Activated T-cell treated with anti-CD3 and anti-CD28 coated beads, Interleukin-2, amount 50 U/mL, for 72 hours (primary cell): ENCODE measurements at places on chromosomes 1 and 21. TPM values are rescaled to one million over a fixed set of nuclear protein-coding genes. Genes with fewer than 3 reads are reported as not detected.

Gene NBPF10
- 2.3 TPM for total RNA-seq

Gene LAMC1
- total RNA-seq = 0.24 TPM

Gene HRNR
- total RNA-seq = not detected

Gene CACNA1S
- total RNA-seq = not detected

Gene ATP6V1G3
- not detected for total RNA-seq

Gene HES2
- 0.44 TPM for total RNA-seq

Gene NGF
- total RNA-seq = not detected

Gene KIF17
- total RNA-seq = not detected

Gene S100A3
- total RNA-seq = not detected

Gene AVPR1B
- not detected for total RNA-seq

DNA sequence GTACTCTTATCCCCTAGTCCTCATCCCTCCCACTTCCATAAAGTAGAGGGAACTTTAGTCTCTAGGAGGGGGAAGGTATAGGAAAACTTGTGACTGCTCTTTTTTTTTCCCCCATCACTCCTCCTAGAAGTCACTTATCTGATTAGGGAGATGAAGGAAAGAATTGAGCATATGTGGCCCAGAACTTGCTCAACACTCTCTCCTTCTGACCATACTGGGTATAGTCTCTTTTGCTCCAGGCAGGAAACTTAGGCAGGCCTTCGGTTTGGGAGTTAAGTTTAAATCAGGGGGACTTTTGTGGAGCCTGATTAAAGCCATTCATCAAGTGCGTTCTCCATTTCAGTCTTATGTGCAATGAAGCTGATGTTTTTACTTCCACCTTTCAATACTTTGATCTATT, 5.8 kb downstream of the UBE2U start:
- DNase-seq = no peak

DNA sequence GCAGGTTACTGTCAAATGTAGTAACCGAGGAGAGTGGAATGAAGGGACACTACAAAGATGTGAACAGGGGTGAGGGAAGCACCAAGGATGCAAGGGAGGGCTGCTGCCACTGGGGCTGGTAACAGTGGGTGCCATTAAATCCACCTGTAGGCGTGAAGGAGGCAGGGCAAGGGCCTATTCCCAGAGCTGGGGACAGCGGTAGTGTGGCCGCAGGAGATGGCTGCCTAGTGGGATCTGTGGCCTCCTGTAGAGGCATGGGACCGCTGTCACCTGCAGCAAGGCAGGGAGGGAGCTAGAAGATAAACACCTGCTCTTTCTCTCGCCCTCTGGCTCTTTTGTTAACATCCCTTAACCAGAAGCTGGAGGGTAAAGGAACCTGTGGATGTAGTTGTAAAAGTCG, 80.5 kb upstream of the CNIH3 start:
- no peak for DNase-seq

DNA sequence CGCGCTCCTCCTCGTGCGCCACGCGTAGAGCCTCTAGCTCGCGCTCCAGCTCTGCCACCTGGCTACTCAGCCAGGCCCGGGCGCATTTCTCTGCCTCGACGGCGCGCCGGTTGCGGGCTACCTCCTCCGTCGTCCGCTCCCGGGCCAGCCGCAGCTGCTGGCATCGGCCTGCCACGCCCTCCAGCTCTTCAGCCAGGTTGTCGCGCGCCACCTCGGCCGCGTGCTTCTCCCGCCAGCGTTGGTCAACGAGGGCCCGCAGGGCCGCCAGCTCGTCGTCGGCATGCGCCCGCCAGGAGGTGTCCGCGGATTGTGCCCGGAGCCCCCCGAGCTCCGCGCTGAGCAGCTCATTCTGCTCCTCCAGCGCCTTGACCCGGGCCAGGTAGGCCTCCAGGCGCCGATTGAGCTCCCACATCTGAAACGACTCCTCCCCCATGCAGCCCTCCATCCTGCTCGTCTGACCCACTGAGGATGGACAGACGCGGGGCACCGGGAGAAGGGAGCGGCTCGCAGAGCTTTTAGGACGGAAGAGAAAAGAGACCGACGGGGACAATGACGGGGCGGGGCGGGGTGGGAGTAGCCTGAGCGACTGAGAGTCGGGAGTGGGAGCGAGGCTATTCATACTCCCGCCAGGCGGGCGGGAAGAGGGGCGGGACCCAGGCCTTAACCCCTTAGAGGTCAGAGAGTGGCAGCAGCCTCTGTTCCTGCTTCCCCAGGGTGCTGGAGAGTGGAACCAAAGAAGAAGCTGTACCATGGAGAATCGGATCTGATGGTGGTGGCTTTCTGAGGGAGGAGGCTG, at the start of gene NES:
NES (minus strand) TSS at position 588 of the 796 bp plus-strand sequence; CDS start at position 445, 143 bp downstream.
- no peak for DNase-seq

GRCh38 chr1:58765006-58765405, 18.8 kb downstream of the JUN start:
- no peak for DNase-seq

DNA sequence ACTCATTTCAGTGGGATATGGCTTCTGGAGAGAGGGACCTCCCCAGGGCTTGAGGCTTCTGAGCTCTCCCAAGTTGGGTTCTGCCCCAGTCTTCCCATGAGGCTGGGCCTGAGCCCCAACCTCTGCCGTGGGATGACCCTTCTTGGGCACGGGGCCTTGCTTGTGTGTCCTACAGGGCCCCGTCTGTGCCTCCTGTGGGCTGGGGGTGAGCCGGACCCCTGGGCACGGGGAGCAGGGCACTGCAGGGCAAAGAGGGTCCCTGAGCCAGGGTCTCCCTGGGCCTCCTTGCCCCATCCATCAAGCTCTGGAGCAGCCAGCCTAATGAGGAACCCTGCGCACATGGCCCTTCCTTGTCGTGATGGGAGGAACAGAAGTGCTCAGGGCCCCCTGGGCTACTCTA, 5.2 kb upstream of the SMYD3 start:
- DNase-seq = no peak

DNA sequence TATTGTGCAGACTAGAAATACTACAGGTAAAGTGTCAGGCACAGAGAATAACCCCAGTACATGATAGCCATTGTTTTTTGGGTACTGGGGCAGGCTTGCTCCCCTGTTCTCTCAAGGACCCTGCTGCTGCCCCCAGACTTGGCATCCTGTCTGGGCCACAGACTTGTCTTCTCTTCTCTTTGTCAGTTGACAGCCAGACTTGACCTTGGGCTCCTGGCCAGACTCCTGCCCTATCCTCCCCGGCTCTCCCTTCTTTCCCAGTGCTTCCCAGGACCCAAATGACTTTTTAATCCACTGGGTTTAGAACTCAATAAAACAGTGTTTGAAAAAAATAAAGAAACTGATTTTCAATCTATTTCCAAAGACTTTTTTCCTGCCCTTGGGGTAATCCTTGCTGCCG, 43.2 kb downstream of the ZSCAN20 start:
- DNase-seq = no peak

DNA sequence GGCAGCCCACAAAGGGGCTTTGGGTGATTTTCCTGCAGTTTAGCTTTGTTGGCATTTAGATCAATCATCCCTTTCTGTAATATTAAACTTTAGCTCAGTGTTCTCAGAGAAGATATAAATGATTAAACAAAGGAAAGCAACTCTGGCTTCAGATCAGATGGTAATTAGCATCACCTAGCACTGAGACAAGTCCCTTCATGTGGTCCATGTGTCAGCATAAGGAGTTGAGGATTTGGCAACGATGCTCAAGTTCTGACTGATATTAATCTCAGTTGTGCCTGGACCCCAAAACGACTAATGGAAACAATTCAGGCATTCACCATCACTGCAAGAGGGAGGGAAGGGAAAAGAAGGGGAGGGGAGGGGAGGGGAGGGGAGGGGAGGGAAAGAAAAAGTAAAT, 60.4 kb downstream of the SEC16B start:
- DNase-seq = no peak

DNA sequence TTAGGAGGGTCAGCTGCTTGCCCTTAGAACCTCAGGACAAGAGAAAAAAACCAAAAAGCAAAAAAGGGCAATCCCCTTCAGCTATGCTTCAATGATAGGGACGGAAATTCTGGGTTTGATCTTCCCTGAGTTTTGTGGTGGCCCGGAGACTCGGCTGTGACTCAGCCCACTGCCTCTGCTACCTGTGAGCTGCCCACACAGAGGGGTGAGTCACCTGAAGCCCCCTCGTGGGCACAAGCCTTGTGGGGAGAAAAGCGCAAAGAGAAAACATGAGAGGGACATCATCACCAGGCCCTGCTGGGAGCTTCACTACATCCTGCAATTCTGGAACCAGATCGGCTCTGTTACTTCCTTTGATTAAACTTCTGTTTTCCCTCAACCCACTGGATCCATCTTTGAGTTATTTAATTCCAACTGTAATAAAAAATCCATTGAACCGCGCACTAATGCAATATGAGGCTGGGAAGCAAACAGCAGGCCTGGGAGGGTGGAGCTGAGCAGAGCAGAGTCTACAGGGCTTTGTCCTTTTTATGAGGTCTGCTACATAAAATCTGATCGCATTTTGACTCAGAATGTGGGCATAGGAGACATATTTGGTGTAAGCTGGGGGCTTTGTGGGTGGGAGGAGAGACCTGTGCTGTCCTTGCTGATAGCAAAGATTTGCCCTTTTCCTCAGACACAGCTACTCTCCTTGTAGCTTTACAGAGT, 58.7 kb upstream of the STUM start:
- peak; percentile 7 for DNase-seq

DNA sequence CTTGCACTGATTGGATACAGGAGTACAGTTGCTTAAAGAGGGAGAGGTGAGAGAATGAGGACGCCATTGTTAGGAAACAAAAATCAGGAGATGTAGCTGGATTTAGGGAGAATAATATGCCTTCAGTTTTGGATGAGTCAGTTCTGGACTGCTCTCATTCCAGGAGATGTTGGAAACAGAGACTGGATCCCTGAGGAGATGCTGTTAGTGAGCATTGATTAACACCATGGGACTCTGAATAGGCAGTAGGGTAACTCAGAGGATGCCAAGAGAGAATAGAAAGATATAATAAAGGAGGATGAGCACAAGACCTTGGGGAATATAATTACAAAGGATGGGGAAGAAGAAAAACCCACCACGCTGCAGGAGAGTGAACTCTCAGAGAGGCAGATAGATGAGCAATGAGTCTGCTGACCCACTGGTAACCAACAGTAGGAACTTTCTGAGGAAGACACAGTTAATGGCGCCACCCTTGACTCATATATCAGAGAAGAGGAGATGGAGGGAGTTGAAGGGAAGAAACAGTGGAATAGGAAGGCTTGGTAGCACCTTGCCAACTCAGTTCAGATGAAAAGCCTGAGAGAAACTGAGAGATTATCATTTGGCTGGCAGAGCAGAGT, 10.5 kb downstream of the KCNJ15 start:
- no peak for DNase-seq

- peak; percentile 49 for DNase-seq
These were observed 104.9 kb upstream of the SOD1 start for GRCh38 chr21:31554511-31555022.

DNA sequence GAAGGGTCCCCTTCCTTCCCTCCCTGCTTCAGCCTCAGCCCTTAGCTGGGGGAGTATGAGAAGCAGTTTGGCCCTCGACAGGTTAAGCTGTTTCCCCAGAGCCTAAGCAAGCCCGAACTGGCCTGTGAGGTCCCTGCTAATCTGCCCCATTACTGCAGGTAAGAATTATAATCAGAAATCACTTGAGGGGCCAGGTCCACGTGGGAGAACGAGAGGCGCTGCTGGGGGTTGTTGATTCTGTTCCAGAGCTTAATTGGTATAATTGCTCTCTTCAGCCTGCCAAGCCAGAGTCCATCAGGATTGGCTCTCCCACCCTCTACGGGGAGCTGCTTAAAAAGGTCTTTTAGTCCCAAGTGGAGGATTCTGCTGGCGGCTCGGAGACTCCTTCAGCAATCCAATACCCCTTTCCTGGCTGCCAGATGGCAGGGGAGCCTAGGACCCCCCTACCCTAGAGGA, 70.8 kb downstream of the UBE2T start:
- no peak for DNase-seq

GRCh38 chr1:2151911-2152310, 42.7 kb downstream of the FAAP20 start:
- no peak for DNase-seq

DNA sequence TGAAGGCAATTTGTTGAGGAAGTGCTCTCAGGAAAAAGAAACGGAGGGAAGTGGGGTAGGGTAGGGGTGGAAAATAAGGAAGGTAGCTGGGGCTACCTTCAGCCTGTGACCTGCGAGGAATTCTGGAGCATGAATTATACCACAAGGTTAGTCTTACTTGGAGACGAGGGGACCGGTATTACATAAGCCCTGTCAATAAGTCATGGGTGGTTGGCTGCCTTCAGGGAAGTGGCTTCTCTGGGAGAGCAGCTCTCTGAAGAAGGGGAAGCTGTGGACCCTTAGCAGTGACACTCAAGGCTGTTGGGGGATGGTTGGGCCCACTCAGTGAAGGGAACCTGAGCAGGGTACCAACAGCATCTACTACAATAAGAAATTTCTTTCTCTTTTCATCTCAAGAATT, 111.3 kb downstream of the TNFSF18 start:
- DNase-seq = no peak

GRCh38 chr1:240941701-240942370, 329.9 kb upstream of the GREM2 start:
- DNase-seq = no peak

GRCh38 chr1:117656202-117656641, 50.4 kb downstream of the TENT5C start:
- peak; percentile 90 for DNase-seq

DNA sequence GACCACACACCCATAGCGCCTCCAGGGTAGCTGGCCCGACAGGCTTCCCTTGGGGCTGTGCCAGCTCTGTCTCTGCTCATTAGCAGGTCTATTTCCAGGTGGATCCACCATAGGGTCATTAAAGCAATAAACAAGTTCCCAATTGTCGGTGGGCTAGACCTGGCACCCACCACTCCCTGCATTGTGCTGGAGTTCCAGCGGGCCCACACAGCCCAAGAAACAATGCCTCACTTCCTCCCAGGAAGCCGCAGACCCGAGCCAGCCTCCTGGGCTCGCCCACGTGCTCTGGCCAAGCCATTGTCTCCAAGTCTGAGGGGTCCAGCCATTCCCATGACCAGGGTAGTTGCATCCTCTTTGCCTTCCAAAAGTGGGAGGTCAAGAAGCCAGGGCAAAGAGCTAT, 27.5 kb upstream of the SOX13 start:
- no peak for DNase-seq

DNA sequence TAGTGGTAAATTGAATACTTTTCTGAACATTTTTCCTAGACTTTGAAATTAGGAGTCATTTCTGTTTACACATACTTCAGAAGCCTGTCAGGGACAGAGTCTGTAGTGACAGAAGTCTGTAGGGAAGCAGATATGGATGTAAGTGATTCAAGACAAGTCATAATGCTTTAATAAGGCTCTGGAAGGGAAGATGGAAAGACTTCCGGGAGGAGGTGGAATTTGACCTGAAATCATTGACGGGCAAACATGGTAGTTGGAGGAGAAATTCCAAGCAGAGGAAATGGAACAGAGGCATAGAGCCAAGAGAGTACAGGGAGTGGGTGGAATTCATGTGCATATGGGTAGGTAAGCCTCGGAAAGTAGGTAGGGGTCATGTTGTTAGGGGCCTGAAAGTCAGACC, 22.5 kb downstream of the CAMTA1 start:
- DNase-seq = no peak

GRCh38 chr1:226939438-226940028, 561 bp upstream of the COQ8A start:
- peak; percentile 75 for DNase-seq
